ENCODE measurements at places on chromosomes 2 and 18. TPM values are rescaled to one million over a fixed set of nuclear protein-coding genes. Genes with fewer than 3 reads are reported as not detected.

IHH gene
- 0.74 TPM for total RNA-seq

TACR1 gene
- 0.03 TPM for total RNA-seq

NYAP2 gene
- not detected for total RNA-seq

RIT2 gene
- total RNA-seq, result not detected

OR6B2 gene
- total RNA-seq, result not detected

GRP gene
- not detected for total RNA-seq

SLC16A14 gene
- 0.87 TPM for total RNA-seq

SMAD2 gene
- 57.4 TPM for total RNA-seq

MITD1 gene
- total RNA-seq, result 22.0 TPM

C2orf72 gene
- 7.5 TPM for total RNA-seq

DPP4 gene
- total RNA-seq, result 0.69 TPM

ACMSD gene
- total RNA-seq, result not detected

TBR1 gene
- total RNA-seq, result 0.05 TPM

DSC1 gene
- not detected for total RNA-seq

CFC1B gene
- not detected for total RNA-seq

GPR35 gene
- total RNA-seq, result 1.0 TPM

TNFRSF11A gene
- 7.1 TPM for total RNA-seq

KLHL41 gene
- total RNA-seq, result 0.15 TPM

RAB27B gene
- 13.1 TPM for total RNA-seq

C2orf66 gene
- 0.08 TPM for total RNA-seq

SLC1A4 gene
- total RNA-seq, result 9.8 TPM

ARHGAP25 gene
- total RNA-seq, result 0.22 TPM

GPC1 gene
- total RNA-seq, result 239 TPM

FBLN7 gene
- total RNA-seq, result 0.53 TPM

HJURP gene
- total RNA-seq, result 50.4 TPM

GCFC2 gene
- total RNA-seq, result 13.4 TPM

TEX44 gene
- total RNA-seq, result not detected

DNAH7 gene
- total RNA-seq, result 1.2 TPM

RETREG2 gene
- total RNA-seq, result 82.5 TPM

HOXD13 gene
- total RNA-seq, result 0.18 TPM

CLIP4 gene
- total RNA-seq, result 20.3 TPM

TIGD1 gene
- 4.2 TPM for total RNA-seq

DSEL gene
- 0.41 TPM for total RNA-seq

PROM2 gene
- total RNA-seq, result not detected

SLC5A7 gene
- total RNA-seq, result not detected

MAP3K19 gene
- total RNA-seq, result not detected
